ENCODE measurements at places on chromosomes 3 and 15. TPM values are rescaled to one million over a fixed set of nuclear protein-coding genes. Genes with fewer than 3 reads are reported as not detected.

The CTXND1 gene
- polyA plus RNA-seq, result not detected

GRCh38 chr15:57703387-57703786, 3.1 kb upstream of the POLR2M start:
- DNase-seq, result no peak

GRCh38 chr3:159879146-159879545, 109.5 kb upstream of the IL12A start:
- no peak for DNase-seq

DNA sequence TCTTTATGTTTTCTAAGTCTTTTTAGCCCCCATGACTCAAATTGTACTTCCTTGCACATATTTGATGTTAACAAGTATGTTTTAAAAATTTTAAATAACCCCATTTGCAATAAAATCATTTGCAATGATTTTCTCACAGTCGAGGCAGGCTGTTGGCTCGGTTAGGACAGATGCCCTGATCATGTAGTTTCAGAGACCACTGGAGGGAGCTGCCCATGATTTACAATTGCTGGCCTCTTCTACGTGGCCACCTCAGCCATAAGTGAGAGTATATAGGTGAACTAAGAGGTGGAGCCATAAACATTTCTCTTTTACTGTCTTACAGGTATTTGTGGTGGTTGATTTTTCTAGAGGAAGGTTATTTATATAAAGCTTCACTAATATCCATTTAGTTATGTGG, 1.7 kb downstream of the DTWD1 start:
- no peak for DNase-seq

DNA sequence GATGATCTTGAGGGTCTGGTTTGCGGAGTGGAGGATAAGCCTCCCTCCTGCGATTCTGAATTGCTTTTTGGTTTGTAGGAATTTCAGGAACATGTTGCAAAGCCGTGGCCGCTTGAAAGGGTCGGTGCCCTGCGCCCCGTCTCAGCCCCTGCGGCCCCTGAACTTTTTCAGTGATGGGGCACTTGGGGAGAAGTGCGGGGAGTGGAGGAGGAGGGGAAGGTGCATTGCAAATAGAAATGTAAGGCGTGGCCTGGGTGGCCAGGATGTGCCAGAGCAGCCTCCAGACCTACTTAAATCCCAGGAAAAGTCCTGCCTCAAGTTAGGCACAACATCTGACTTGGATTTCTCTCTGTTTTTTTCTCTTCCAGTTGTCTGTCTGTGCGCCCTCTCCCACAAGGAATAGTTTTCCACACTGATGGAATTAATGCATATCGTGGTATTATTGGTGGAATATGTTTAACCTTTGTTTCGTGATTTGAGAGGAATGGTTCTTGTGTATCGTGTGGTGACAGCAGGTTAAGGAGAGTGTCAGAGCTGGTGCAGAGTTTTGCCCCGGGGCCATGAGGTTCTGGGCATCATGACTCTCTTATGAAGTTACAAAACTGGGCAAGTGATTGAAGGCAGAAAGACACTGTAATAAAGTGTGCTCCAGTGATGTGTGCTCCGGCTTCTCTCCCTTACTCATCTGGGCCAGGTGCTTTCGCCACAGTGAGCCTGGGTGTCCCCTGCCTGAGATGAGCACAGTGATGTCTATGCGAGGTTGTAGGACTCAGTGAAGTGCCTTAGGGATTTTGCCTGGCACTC, 153.8 kb downstream of the PGPEP1L start:
- DNase-seq, result no peak

DNA sequence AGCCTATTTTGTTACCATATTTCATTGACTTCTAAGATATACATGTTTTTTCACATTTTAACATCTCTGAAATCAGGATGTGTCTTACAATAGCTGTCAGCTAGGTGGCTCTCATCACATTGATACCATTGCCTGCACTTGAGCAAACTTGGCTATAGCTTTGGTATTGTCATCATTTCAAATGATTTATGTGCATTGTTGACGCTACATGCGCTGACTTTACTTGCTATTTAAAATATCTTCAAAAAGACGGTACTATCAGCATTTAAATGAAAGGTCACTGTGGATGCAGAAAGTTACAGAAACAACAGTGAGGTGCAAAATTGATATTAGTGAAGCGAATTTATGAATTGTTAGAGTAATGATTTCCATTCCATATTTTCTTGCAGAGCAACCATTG, 54.0 kb upstream of the ABHD2 start:
- DNase-seq, result no peak

DNA sequence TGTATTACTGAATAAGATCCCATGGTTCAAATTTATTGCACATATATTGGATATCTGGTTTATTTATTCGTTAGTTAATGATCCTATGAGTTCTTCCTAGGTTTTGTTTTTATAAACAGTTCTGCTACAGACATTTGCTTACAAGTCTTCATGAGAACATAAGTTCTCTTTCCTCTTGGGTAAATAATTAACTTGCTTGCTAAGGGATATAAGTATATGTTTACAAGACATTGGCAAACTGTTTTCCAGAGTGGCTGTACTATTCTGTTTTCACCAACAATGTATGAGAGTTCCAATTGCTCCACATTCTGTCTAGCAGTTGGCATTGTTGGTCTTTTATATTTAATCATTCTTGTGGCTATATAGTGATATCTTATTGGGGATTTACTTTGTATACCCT, 341.8 kb upstream of the GBE1 start:
- no peak for DNase-seq

- no peak for DNase-seq
Observed at GRCh38 chr3:72750405-72750965, 97.8 kb downstream of the SHQ1 start.

DNA sequence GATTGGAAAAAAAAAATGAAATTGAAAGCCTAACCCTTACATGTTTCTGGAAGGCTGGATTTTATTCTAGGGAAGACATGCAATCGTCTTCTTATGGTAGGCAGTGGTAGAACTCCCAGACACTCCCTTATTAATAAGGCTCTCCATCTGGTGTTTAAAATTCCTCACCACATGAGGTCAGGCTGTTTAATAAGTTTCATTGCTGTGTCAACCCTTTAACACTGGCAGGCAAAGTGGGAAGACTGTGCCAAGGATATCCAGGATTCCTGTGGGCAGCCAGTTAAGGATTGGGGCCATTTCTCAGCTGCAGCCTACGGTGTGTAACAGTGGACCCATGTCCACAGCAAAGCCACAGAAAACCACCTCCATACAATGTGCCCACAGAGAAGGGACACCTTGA, 225.5 kb upstream of the CHRM5 start:
- no peak for DNase-seq

The AKAP13 gene
- 29.6 TPM for polyA plus RNA-seq

The LRRC28 gene
- 14.5 TPM for polyA plus RNA-seq

The SLC24A5 gene
- polyA plus RNA-seq, result not detected

DNA sequence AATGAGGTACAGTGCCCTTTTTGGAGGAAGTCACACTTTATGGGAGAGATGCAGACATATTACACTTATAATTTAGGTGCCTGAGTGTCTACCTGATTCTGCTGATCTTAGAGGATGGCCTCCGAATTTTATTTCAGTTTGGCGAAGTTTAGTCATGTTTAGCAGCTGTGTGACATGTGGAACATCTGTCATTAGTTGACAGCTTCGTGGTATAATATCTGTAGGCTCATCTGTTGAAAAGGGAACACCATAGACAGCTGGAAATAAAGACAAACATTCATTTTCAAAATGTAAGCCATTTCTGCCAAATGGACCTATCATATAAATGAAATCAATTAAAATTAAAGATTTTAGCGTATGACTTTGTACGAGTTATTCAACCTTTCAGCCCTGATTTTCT, 165.4 kb downstream of the CFAP20DC start:
- DNase-seq, result no peak

The CFAP91 gene
- 8.5 TPM for polyA plus RNA-seq

All from aorta (tissue), 5 donors.